Endodermal cell (in vitro differentiated cells): ENCODE measurements at places on chromosomes 13 and 19. TPM values are rescaled to one million over a fixed set of nuclear protein-coding genes. Genes with fewer than 3 reads are reported as not detected.

IZUMO2 gene
- 0.79 TPM in 1 of 2 replicates, not detected in the other for total RNA-seq

SIGLEC8 gene
- total RNA-seq, result not detected in 2 replicates

ICAM4 gene
- total RNA-seq, result 0.47 TPM in 1 of 2 replicates, not detected in the other

IGLON5 gene
- total RNA-seq, result 40.4 and 42.7 TPM in 2 replicates

SMIM24 gene
- 0.52 TPM in 1 of 2 replicates, not detected in the other for total RNA-seq

EDNRB gene
- total RNA-seq, result 2.7 to 4.4 TPM (median 4.1 TPM) in 3 replicates

RGCC gene
- 0.38 to 5.4 TPM (median 4.0 TPM) in 3 replicates for total RNA-seq
